ENCODE measurements at places on chromosomes 4 and X.

DNA sequence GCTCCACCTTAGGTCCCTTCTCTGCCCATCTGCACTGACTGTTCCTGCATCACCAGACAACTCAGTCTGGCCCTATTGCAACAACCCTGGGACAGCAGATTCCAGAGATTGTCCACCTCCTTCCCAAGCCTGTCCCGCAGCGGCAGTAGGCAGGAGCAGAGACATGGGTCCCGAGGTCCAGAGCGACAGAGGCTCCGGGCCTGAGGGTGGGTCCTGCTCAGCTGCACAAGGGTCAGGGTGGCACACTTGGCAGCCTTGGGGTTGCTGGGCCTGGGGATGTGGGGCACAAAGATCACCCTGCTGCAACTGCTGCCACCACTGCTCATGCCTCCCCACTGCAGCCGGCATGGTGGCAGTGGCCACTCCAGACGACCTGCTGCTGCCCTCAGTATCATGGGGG lies 674.5 kb downstream of the SH3BGRL start:
- no peak for DNase-seq

DNA sequence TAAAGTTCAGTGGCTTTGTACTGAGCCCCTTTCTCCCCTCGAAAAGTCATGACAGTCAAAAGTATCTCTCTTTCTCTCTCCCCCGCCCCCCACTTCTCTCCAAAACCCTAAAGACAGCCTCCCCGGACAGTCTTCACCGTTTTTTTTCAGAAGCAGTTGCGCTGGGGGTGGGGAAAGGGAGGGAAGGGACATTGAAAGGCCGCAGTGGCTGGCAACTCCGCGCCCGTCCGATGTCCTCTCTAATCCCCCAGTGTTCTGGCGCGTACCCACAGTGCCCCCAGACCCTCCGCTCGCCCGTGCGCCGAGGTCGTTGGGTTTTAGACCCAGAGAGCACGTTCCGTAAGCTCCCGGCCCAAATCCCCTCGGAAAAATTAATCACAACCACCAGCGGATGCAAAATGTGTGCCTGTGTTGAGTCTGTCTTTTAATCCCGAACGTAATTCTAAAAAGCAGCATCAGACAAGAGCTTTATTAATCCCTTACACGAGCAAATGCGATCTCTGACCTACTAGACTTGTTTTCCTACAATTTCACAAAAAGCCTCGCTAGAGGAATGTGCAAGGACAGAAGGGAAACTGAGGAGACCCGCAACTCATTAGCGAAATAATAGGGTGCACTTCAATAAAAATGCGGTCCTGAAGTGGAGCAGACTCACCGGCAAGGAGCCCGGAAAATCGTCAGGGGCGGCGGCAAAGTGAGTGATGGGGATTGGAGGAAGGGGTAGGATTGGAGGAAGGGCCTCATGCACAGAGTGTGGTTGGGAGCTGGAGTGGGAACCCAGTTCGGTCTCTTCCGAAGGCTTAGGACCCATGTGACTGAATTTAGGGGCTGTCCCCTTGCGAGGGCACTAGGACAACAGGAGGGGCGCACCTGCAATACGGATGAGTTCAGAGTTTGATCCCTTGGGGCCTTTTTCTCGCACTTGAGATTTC lies 12.2 kb upstream of the PRDM8 start:
- DNase-seq, result no peak

DNA sequence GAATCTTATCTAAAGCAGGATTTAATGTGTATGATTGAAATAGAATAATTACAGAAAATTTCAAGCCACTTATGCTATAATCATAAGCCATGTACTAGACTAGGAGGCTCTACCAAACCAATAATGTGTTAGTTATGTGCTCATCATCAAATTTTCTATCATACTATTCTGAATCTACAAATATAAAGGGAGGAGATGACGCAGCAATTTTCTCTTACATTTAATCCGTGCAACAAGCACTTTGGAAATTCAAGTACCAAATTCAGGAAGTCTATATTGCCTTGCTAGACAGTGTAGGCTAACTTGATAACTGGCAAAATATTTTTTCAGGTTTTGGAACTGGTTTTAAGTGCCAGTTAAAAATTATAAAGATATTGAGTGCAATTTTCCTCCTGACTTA lies 283.5 kb downstream of the C4orf33 start:
- DNase-seq, result no peak

DNA sequence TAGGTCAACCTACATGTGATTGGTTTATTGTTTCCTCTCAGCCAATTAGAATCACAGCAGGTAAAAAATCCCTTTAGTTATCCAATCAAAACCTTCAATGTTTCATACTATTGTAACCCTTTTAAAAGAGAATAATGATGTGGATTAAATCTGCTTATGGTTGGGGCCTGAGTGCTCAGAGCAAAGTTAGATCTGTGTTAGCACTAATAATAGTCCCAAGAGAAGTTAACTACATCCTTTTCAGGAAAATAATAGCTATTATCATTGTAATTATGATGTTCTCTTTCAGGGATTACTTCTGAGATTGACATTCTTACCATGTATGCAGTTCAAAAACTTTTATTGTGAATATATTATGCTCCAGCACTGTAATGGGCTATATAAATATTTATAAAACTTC lies 262.6 kb upstream of the ARX start:
- no peak for DNase-seq

GRCh38 chr4:147118528-147118927 lies 172.9 kb upstream of the TTC29 start:
- no peak for DNase-seq

- DNase-seq, result no peak
These were observed 29.7 kb downstream of the NEK1 start for GRCh38 chr4:169582706-169583105.

- no peak for DNase-seq
These were observed 553.0 kb upstream of the CPEB2 start for GRCh38 chr4:14449308-14449707.

- DNase-seq, result no peak
These were observed 61.2 kb upstream of the CITED1 start for GRCh38 chrX:72366701-72367454.

- DNase-seq, result no peak
These were observed at the start of gene CLNK for GRCh38 chr4:10684631-10685030. CLNK (minus strand) TSS chr4:10684768; CDS start chr4:10667869, 16,899 bp downstream.

- no peak for DNase-seq
These were observed 303.5 kb upstream of the GATB start for GRCh38 chr4:152064282-152064681.

All from bronchial epithelial cell (primary cell).